AG20443 (cell line): ENCODE measurements at places on chromosomes 1 and 21.

DNA sequence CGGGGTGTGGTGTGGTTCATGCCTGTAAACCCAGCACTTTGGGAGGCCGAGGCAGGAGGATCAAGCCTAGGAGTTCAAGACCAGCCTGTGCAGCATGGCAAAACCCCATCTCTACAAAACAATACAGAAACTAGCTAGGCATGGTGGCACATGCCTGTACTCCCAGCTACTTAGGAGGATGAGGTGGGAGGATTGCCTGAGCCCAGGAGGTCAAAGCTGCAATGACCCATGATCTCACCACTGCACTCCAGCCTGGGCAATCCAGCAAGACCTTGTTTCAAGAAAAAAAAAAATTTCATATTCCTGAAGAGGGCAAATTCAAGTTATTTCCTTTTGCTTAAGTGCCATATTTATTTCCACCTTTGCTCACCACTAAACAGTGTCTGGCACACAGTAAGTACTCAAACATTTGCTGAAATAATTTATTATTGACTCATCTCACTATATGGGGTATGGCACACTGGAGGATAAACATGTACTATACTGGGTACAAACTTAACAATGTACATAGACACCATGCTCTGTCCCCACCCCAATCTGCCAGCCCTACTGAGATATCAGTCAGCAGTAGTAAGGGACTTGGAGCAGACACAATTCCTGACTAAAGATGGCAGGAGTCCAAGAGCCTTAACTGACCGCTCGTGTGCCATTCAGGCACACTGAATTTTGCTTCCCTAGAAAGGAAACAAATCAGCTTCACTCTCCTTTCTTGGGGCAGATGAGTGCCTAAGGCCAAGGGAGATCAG is 15.5 kb downstream of the MEAF6 start:
- peak; percentile 61 for DNase-seq

- no peak for DNase-seq
Observed at GRCh38 chr1:229336345-229336744, 6.5 kb downstream of the CCSAP start.

GRCh38 chr1:35668506-35668905 is 27.2 kb upstream of the PSMB2 start:
- DNase-seq, result no peak

- DNase-seq, result no peak
Observed at GRCh38 chr1:167137793-167138510, 44.1 kb downstream of the STYXL2 start.

DNA sequence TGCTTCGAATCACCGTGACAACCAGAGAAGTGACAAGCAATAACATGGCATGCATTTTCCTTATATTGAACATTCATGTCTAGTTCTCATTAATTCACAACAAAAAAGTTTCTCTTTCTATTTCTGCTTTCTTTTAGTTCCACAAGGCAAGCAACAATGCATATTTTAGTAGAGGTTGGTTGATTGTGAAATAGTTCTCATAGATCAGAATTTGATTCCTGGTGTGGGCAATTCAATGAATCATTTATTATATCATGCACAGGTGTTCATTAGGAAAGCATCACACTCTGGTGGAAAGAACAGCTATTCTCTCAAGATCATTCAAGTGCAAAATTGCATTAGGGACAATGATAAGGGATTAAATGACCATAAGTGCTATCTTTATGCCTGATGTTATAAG is 980.9 kb downstream of the BRINP3 start:
- DNase-seq, result no peak

GRCh38 chr1:202086579-202087350 is 36.0 kb upstream of the GPR37L1 start:
- no peak for DNase-seq

DNA sequence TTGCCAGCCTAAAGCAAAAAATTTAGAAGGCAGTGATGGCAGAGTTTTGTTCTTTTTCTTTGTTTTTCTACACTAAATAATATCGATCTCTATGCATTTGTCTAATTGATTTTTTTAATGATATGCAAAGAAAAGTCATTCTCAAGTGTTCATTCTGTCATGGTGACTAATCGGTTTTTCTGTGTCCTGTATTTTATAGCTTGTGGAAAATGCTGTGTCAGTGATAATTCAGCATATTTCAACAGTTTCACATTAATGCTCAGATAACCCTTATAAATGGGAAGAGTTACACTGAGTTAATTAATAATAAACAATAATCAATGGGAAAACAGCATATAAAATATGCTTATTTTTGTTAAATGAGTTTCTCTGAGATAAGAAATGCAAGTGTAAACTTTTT is 824.9 kb downstream of the AMY1C start:
- DNase-seq, result no peak
